ENCODE measurements at places on chromosomes 2 and 18.

- DNase-seq = no peak
Observed at GRCh38 chr2:68418419-68418818, 48.7 kb downstream of the FBXO48 start.

- no peak for DNase-seq
Observed at GRCh38 chr2:180289627-180290026, 282.5 kb upstream of the CWC22 start.

DNA sequence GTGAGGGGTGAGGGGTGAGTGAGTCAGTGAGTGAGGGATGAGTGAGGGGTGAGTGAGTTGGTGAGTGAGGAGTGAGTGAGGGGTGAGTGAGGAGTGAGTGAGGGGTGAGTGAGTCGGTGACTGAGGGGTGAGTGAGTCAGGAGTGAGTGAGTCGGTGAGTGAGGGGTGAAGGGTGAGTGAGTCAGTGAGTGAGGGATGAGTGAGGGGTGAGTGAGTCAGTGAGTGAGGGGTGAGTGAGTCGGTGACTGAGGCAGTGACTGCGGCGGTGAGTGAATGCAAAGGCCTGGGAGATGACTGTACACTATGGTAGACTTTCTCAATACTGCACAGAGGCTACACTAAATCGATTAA lies 16.6 kb downstream of the THAP4 start:
- DNase-seq = no peak

- no peak for DNase-seq
Observed at GRCh38 chr2:36473230-36473629, 117.7 kb downstream of the CRIM1 start.

DNA sequence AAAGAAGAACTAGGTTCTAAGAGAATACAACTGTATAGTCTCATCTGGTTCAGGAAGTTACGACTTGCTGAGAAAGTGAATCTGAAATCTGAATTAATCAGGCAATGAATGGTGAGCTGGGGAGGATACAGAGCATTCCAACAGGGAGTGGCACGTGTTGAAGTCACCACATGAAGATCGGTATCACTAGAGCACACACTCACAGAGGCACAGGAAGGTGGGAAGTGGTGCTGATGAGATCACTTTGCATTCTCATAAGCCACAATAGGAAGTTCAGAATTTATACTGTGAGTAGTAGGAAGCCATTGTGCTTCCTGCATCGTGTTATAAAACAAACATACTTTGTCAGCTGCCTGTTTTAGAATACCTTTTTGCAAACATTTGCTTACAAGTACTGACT lies 615.0 kb upstream of the DDX18 start:
- DNase-seq = no peak

DNA sequence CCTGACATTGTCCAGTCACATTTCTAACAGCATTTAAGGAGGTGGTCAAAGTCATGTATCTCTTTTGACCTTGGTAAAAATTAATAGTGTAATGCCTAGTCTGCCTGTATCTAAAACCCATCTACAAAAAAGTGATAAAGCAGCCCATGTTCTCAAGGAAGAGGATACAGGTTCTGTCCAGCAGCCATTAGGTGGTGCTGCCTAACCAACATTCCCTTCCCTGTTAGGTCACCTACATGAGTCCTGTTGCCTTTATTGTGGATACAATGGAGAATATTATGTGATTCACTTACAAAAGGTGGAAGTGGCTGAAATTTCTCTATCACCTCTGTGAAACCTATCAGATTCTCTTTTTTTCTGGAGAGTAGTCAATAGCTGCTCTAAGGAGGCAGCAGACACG lies 52.5 kb downstream of the AQP4 start:
- DNase-seq = no peak

- no peak for DNase-seq
Observed at GRCh38 chr2:130836501-130837174, at the start of gene ARHGEF4. Gene ARHGEF4, plus strand, starts transcription at chr2:130836914. Its CDS starts 40 bp downstream, at chr2:130836954.

GRCh38 chr2:144548532-144549191 lies 28.7 kb upstream of the ZEB2 start:
- no peak for DNase-seq

- DNase-seq = peak; percentile 87
Observed at GRCh38 chr2:120546048-120546864, 189.4 kb upstream of the GLI2 start.

GRCh38 chr2:167581961-167582574 lies 665.3 kb downstream of the STK39 start:
- no peak for DNase-seq

DNA sequence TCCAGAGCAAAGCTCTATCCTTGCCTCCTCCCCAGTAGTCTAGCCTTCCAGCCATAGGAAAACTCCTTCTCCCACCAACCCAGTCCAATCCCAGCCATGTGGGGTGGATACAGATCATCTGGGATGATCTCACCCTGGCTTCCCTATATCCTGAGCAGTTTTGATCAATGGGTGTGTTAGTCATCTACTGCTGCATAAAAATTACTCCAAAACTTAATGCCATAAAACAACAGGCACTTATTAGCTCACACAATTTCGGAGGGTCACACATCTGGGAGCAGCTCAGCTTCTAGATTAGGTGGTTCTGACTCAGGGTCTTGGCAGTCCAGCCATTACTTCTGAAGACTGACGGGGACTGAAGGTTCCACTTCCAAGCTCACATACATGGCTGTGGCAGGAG lies 190.4 kb downstream of the SPP2 start:
- DNase-seq = no peak

GRCh38 chr18:7872569-7872968 lies 305.5 kb downstream of the PTPRM start:
- peak; percentile 34 for DNase-seq

DNA sequence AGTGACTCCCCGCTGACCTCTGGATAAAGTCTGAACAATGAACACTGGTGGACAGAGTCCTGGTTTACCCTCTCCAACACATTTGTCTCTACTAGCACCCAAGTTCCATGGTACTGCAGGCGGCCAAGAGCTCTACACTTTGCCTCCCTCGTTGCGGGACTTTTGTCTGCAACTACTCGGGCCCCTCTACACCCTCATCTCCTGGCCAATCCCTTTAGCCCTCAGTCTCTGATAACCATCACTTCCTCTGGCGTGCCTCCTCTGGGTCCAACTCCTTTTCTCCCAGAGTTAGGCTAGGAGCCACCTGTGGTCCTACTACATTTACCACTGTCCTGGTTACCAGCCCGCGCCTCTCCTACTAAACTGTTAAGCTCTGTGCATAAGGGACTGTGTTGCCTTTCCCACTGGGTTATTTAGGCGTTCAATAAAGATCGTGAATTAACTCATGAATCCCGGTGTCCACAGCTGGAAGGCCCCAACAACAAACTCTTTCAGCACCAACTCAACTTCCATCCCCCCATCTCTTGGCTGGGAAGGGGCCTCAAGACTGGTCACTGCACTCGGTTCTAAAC lies 757 bp downstream of the HDHD2 start:
- DNase-seq = no peak

- no peak for DNase-seq
Observed at GRCh38 chr2:13115643-13116042, 398.9 kb downstream of the TRIB2 start.

DNA sequence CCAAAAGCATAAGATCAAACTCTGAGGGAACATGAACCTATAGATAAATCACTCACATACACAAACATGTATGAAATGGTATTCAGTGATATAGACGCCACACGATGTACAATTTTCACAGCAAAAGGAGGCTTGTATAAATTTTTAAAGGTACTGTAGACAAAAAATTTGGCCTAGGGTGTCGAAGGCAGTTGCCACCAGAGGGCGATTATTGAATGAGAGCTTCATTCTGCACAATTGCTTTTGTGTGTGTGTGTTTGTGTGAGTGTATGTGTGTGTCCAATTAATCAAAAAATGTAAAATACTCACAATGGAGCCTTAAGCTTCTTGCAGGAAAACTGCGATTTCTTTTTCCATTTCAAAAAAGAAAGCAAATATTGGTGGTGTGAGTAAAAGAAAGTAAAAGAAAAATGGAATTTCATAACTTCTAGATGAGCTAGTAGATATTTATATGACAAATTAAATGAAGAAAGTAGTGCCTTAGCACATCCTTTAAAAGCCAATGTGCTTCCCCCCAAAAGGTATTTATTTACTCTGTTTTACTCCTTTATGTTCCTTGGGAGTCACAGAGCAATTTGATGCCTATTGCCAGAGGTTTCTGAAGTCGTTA lies 800.1 kb downstream of the SATB2 start:
- no peak for DNase-seq

DNA sequence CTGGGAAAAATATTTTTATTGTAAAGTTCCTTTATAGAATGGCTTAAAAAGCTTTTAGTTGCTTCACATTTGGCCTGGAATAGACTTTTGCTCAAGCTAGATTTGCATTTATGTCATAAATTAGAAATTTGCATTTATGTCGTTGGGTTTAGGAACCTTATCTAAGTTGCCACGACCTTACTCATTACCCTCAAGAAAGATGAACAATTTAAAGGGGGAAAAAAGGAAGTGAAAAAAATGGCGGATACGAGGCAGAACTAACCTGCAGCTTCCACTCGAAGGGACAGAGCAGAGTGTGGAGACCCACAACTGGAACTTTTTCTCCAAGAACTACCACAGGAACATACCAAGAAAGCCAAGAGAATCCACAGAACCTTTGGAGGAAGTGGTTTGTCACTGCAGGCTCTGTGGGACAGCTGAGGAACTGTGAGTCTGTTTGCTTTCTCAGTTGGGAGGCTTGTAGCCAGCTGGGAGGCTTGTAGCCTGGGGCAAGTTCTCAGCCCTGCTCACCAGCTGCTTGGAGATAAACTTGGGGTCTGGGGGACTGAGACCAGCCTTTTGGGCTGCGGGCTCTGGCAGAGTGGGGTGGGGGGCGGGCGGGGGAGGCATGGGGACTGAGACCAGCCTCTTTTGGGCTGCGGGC lies 349.9 kb upstream of the MEIS1 start:
- DNase-seq = no peak

DNA sequence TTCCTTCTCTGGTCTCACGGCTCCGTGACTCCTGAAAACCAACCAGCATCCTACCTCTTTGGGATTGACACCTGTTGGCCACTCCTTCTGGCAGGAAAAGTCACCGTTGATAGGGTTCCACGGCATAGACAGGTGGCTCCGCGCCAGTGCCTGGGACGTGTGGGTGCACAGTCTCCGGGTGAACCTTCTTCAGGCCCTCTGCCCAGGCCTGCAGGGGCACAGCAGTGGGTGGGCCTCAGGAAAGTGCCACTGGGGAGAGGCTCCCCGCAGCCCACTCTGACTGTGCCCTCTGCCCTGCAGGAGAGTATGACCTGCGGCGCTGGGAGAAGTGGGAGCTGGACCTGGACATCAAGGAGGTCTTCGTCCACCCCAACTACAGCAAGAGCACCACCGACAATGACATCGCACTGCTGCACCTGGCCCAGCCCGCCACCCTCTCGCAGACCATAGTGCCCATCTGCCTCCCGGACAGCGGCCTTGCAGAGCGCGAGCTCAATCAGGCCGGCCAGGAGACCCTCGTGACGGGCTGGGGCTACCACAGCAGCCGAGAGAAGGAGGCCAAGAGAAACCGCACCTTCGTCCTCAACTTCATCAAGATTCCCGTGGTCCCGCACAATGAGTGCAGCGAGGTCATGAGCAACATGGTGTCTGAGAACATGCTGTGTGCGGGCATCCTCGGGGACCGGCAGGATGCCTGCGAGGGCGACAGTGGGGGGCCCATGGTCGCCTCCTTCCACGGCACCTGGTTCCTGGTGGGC lies 10.0 kb downstream of the PROC start:
- DNase-seq = no peak

DNA sequence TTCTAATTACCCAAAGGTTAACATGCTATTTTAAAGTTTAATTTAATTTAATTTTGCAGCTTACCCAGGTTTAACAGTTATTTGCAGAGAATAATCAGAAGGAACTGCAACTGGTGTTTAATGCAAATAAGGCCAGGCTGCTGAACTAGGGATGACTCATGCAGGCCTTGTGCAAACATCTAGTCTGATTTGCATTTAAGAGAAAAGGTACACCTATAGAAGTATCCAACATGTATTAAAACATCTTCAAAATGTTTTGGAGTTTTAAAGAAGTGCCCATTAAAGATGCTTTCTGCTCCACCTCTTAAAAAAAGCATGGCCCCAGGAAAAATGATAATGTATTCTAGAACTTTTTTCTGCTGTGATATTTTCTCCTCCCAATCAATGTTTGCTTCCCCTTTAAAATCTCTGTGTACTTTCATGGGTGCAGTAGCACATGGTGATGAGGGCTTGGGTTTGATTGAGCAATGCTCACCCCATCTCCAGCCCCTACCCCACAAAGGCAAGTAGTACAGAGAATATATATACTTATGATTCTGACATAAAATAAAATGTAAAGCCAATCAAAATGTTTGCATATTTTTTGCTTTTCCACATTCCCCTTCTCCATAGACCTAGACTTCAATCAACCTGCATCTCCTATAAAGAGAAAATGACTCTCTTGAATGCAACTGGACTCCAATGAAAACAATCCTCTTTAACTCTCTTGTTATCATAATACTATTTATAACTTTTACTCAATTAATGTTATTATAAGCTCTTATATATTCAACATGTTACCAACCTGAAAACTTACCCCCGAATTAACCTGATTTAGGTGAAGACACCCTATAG lies 54.1 kb downstream of the ATP8B1 start:
- DNase-seq = no peak

DNA sequence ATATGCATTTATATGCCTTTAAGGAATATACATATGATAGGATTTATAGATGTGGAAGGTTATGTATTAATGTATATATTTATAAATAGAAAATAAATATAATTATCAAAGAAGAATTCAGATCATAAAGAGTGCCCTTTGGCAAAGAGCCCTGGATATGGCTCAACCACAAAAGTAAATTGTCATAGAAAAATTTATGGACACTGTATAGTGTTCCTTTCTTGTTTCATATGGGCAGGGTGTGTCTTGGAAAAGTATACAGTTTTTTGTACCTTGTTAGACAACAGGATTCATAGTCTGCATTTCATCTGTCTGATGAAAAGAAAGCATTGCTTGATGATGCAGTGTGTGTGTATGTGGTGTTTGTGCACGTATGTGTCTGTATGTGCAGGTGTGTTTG lies 2.9 kb downstream of the UGT1A7 start:
- DNase-seq = no peak

- no peak for DNase-seq
Observed at GRCh38 chr2:200065477-200065876, 110.1 kb downstream of the MAIP1 start.

GRCh38 chr18:13611142-13611600 lies 115.2 kb downstream of the FAM210A start:
- peak; percentile 21 for DNase-seq

GRCh38 chr18:49899657-49900330 lies 86.5 kb upstream of the ACAA2 start:
- DNase-seq = no peak

- DNase-seq = no peak
Observed at GRCh38 chr2:121705390-121705789, 31.3 kb downstream of the NIFK start.

GRCh38 chr18:5600378-5601071 lies 56.7 kb upstream of the EPB41L3 start:
- no peak for DNase-seq

DNA sequence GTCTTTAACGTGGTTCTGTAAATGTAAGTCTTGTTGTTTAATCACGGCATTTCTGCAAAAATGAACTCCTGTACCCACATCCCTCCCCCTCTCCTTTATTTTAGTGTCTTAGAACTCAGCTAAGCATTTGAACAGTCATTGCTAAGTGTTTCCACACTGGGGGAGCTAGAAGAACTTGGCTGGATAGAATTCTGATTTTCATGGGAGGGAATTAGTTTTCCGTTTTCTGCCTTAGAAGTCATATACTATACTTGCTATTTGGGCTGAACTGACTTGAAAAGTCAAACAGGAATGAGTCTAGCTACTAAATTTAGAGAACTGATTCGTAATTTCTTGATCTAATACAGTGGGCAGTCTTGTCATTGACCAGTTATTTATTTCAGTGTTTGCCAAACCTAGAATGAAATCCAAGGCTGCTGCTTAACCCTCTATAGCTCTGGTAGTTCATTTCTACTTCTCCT lies 61.1 kb downstream of the FMNL2 start:
- no peak for DNase-seq
